Stimulated activated CD4-positive, alpha-beta T cell treated with anti-CD3 and anti-CD28 coated beads, Interleukin-1b, Interleukin-23, amount 100 ng/mL, for 1 hour (primary cell): ENCODE measurements at places on chromosomes 13 and 19.

GRCh38 chr13:37226971-37227370 is 121.5 kb upstream of the CSNK1A1L start:
- no peak for DNase-seq

GRCh38 chr19:18982669-18983068 is 41.7 kb upstream of the HOMER3 start:
- DNase-seq, result no peak

- DNase-seq, result peak; percentile 40
Observed at GRCh38 chr19:18846862-18847548, 15.2 kb downstream of the UPF1 start.

GRCh38 chr13:44972956-44973581 is 16.2 kb downstream of the NUFIP1 start:
- no peak for DNase-seq

DNA sequence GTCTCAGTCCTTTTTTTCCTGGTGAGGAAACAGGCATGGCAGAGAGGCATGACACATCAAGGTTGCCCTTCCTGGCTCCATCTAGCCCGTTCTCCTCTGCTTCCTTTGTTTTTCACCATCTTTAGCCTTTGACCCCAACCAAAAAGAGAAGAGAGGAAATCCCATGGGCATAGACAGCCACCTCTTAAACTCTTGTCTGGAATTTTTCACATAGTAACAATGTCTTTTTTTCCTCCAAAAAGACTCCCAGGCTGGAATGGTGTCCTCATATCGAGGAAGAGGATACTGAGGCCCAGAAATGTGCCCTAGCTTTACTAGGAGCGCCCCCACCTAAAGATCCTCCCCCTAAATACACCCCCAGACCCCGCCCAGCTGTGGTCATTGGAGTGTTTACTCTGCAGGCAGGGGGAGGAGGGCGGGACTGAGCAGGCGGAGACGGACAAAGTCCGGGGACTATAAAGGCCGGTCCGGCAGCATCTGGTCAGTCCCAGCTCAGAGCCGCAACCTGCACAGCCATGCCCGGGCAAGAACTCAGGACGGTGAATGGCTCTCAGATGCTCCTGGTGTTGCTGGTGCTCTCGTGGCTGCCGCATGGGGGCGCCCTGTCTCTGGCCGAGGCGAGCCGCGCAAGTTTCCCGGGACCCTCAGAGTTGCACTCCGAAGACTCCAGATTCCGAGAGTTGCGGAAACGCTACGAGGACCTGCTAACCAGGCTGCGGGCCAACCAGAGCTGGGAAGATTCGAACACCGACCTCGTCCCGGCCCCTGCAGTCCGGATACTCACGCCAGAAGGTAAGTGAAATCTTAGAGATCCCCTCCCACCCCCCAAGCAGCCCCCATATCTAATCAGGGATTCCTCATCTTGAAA is at the start of gene GDF15:
Gene GDF15, plus strand, starts transcription at position 484 of the 868 bp plus-strand sequence. Its CDS starts 32 bp downstream, at position 516.
- DNase-seq, result no peak

DNA sequence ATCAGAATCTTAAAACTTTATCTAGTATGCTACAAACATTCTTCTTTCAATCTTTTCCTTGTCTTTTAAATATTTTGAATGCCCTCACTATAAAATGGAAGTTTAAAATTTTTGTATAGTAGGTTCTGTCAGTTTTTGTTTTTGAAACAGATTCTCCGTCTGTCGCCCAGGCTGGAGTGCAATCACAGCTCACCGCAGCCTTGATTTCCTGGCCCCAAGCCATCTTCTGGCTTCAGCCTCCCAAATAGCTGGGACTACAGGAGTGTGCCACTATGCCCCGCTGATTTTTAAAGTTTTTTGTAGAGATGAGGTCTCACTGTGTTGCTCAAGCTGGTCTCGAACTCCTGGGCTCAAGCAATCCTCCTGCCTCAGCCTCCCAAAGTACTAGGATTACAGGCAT is 20.7 kb downstream of the PHF11 start:
- DNase-seq, result no peak

DNA sequence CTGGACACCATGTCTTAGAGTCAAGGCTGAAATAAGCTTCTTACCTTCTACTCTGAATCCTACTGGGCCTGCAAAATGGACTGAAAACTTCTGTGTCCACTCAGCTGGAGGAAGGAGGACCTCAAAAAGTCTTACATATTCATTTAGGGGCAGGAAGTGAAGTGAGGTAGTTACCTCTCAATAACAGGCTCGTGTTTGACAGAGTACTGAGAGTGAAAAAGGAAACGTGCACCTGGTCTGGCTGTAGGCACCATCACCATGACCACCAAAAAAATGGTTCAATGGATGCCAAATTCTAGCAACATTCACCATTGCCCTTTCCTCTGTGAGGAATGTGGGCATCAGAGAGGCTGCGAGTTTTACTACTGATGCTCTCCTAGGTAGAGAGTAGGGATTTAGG is 176.2 kb downstream of the RFC3 start:
- DNase-seq, result no peak

DNA sequence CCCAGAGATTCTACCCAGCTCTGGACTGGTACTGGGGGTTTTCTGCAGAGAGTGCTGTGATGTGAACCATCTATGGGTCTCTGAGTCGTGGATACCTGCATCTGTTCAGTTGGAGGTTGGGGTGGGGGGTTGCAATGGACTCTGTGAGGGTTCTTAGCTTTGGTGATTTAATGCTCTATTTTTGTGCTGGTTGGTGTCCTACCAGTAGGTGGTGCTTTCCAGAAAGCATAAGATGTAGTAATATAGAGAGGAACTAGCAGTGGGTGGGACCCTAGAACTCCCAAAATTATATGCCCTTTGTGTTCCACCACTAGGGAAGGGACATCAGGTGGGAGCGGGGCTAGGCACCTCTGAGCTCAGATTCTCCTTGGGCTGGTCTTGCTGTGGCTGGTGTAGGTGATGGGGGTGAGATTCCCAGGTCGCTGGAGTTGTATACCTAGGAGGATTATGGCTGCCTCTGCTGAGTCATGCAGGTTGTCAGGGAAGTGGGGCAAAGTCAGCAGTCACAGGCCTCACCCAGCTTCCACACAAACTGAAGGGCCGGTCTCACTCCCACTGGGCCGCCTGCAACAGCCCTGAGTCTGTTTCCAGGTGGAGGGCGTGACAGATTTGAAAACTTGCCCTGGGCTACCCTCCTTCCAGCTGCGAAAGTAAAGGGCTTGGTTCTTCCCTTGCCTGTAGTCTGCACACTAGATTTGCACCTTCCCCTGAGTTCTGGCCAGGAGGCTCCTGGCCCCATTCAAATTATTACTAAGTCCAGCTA is 573.0 kb upstream of the SLITRK1 start:
- no peak for DNase-seq

DNA sequence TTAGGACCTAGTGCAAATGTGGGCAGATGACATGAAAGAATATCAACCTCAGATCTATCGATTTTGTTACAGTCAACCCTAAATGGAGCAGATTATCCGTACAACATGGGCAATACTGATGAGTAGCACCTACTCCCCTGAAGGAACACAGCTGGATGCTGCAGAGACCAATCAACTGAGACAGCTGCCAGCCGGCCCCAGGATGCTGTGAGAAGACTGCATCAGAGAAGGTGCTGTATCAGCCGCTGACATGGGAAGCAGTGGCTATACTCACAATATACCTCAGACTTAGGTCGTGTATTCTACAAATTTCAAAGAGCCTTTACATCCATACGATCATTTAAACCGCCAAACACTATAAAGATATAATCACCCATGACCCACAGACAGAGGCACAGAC is 95.9 kb upstream of the FNDC3A start:
- no peak for DNase-seq
